ENCODE measurements at places on chromosomes 12 and 14. TPM values are rescaled to one million over a fixed set of nuclear protein-coding genes. Genes with fewer than 3 reads are reported as not detected.

Gene MYF5
- not detected for polyA plus RNA-seq

Gene CDK4
- 258 TPM for polyA plus RNA-seq

Gene PMEL
- polyA plus RNA-seq = 1.4 TPM

Gene CD69
- polyA plus RNA-seq = not detected

GRCh38 chr14:57560681-57561080, 67.0 kb upstream of the CCDC198 start:
- no peak for DNase-seq

GRCh38 chr12:104903648-104904423, 54.3 kb downstream of the SLC41A2 start:
- DNase-seq = no peak

DNA sequence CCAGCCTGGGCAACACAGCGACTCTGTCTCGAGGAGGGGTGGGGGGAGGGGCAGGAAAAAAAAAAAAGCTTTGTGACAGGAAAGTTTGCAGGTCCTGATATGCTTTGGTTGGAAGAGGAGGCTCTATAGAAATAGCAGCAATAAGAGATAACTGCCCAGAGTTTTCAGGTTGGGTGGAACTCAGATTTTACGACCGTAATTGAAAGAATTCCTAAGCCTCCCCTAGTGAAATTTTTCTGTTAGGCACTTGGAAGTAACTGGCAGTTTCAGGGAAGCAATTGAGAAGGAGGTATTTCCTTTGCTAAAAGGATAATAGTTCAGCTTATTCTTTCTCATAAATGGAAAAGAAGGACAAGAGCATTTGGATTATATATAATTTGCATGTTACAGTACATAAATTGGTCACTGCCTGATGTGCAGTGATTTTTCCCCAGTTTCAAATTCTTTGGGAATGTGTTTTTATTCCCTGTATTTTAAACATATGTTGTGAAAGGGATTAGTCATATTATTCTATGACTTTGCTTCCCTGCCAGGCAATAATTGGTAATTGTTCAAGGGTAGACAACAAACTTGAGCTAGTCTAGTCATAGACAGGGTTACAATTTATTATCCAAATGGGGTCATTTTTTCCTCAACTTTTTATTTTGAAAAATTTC, 452.8 kb downstream of the AEBP2 start:
- no peak for DNase-seq

- no peak for DNase-seq
Measured at GRCh38 chr12:50453872-50454271, 50.9 kb upstream of the DIP2B start.

GRCh38 chr12:52209321-52209720, 17.5 kb upstream of the KRT80 start:
- peak; percentile 73 for DNase-seq

DNA sequence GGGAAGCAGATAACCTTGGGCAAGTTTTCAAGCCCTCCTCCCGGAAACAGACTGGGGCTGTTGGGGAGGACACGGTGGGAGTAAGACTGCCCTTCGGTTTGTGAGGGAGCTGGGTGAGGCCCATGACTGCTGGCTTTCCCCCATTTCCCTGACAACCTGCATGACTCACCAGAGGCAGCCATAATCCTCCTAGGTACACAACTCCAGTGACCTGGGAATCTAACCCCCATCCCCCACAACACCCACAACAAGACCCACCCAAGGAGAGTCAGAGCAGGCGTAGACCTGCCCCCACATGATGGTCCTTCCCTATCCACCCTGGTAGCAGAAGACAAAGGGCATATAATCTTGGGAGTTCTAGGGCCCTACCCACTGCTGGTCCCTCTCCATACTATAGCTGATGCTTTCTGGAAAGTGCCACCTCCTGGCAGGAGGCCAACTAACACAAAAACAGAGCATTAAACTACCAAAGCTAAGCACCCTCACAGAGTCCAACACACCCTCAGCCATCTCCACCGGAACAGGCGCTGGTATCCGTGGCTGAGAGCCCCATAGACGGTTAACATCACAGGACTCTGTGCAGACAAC, 14.8 kb downstream of the DDX24 start:
- peak; percentile 66 for DNase-seq

DNA sequence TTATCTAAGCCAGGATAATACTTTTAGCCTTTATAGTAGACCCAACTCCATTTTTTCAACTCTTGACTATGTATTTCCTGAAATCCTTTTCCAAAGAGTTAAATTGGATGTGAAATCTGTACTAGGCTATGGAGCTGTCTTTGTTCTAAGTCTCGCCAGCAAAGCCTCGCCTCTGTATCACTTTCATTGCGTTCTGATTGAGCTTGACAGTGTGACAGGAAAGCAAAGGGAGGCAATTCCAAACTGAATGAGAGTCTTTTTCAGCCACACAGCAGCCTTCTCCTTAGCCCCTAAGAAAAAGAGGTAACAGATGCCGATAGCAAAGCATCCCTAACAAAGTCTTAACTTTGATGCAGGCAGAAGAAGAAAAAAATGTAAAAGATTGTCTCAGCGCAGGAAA, 154.6 kb upstream of the OTX2 start:
- no peak for DNase-seq

GRCh38 chr14:91246051-91246852, 1.7 kb upstream of the GPR68 start:
- no peak for DNase-seq

GRCh38 chr12:108335349-108336119, 3.6 kb downstream of the CMKLR1 start:
- no peak for DNase-seq

DNA sequence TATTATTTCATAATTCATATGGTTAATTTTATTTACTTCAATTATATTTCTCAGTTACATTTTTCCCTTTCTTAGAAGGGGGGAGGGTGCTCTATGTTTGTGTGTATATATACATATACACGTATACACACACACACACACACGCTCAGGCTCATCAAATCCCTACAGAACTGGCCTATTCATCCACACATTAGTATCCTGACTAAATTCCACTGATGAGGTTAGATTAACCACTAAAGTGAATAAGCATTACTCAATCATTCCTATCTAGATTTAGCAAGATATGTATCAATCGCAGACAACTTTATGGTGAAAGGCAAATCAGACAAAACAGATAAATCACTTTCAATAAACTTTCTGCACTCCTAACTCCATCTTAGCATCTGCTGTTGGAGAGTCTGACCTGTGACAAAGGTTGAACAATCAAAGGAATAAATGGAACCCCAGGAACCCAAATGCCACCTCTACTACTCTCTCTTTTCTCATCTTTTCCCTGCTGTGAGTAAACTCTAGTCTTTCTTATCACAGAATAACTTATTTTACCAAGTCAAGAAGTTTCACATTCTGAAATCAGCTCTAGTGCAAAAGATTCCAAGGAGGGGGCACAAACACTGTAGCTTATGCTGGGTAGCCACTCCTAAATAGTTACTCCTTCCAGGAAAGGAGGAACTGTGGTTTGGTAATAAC, 67.6 kb downstream of the RALGAPA1 start:
- DNase-seq = peak; percentile 14

DNA sequence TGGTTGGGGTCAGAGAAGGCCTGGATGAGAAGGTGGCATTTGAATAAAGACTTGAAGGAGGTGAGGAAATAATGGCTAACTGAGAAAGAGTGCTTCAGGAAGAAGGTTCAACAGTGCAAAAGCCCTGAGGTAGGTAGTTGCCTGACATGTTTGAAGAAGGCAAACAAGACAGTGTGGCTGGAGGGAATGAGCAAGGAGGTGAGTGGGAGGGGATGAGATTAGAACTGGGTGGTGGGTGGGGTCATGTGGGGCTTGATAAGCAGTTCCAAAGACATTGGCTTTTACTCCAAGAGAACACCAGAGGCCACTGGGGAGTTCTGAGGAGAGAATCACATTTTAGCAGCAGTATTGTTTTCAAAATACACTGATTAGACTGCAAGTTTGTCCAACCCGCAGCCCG, 50.5 kb downstream of the HSPB8 start:
- no peak for DNase-seq

GRCh38 chr12:109767991-109768900, 54.6 kb downstream of the FAM222A start:
- no peak for DNase-seq

DNA sequence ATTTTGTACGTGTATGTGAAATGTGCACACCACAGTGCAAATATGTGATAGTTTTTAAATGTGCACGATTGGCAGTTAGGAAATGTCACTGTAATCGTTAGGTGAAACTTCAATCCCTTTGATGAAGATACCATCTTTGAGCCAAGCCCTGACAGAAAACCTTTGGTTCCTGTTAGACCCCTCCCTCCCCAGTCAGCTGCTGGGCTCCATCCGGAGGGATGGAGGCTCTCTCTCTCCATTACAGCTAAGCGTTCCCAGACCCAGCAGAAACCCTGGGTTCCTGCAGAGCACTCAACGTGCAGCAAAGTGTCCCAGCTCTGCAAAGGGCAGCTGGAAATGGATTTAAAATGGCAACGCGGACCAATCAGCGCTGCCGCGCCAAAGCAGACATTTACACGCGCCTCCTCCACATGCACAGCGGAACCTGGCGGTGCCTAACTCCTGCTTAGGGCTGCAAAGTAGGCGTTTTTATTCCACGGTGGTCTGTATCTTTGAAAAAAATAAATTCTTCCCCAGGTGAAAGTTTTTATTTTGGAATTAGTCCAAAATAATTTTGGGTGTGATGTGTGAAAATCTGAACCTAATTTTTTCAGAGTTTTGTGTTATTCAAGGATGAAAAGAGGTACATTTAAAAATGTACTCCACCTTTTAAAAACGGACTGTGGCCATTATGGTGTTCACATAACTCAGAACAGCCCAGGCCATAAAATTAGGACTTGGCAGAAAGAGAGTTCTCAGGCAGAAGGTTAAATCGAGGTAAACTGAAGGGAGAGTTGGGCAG, 1.4 kb upstream of the HMGA2 start:
- DNase-seq = peak; percentile 67

DNA sequence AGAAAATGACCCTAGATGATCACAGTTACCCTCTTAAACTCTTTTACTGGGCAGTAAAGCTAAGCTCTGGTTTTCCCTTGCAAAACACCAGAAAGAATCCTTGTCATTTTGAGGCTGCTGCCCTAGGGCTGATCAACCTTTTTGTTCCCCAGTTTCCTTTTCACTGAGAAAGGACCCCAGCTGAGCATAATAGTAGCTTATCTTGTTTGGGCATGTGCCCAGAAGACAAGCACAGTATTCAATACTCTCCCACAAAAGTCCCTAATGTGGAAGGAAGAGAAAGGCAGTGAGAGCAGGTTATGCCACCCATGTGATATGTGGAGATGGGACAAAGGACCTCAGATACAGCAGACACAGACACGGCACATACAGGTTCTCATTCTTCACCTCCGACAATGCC, 332.6 kb upstream of the TMPO start:
- no peak for DNase-seq

DNA sequence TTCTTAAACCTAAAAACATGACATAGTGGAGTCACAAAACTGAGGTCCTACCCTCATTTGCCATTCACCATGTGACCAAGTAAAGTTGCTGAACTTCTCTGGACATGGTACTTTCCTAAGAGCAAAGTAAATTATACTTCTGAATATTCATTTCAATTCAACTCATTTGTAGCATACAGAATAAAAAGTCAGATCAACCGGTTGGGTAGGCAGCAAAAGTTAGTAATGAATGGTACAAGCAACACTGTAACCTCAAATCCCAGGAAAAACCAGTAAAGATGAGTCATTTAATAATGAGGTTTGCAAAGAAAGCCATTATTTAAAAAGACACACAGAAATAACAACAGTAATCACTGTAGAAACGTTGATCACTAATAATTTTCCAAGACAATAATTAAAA, 8.7 kb downstream of the POLE2 start:
- peak; percentile 80 for DNase-seq

GRCh38 chr12:13164921-13165616, 31.5 kb upstream of the EMP1 start:
- DNase-seq = no peak

DNA sequence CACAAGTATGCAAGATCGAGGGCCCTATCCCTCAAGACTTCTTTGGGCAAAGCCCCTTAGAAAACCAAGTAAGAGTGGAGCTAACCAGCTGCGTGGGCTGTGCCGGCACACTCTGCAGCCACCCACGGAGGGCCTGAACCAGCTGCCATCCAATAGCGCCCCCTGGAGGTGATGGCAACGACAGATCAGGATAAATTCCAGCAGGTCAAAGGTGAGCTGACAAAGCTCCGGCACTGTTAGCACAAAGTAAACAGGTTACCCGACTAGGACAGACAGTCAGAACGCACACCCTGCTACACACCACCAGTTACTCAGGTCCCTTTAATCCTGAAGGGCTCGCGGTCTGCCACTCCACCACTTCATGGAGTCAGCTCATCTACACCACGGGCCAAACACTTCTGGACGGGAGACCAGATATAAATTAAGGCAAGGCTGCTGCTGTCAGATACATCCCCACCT, 4.9 kb downstream of the ZBTB39 start:
- peak; percentile 20 for DNase-seq

DNA sequence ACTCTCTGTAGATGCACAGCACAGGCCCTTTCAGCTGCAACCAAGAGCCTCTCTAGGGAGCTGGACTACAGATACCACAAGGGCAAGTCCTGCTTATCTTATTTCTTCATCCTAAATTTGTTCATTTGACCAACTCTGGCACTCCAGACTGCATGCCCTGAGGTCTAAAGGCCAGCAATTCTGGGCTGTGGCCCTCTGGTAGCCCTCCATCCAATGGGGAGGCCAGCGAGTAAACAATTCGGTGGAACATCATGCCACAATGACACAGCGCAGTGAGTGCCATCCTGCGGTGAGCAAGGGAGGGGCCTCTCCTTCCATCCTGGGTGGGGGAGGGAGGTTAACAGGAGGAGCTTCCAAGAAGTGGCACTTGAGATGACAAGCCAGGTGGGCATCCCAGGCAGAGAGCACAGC, 652 bp upstream of the SELPLG start:
- no peak for DNase-seq

DNA sequence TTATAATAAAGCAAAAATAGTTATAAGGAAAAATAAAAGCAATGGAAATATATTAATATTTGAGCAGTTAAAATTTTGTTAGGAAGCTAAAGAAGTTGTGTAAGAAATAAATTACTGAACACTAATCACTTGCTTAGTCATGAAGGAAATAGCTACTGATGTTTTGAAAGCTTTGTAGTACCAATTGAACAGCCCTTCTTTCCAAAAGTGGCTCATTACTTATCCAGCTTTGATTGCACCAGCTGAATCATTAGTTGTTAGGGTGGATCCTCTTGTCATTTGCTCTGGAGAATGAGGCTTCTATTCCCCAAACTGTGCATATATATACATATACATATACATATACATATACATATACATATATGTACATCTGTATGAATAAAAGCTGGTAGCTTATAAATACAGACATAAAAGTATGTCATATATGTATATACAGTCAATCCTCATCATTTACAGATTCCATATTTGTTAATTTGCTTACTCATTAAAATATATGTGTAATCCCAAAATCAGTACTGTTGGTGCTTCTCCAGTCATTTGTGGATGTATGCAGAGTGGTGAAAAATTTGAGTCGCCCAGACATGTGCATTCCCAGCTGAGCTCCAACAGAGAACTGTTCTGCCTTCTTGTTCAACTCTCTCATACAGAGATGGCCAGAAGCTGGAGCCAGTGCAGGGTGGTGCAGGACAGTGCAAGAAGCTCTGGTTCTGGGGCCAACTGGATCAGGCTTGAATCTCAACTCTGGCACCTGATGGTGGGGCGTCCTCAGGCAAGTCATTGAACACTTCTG, 214.1 kb downstream of the RPAP3 start:
- peak; percentile 13 for DNase-seq

Data from mammary epithelial cell (primary cell).